Stimulated activated CD4-positive, alpha-beta T cell treated with anti-CD3 and anti-CD28 coated beads, Interleukin-4, amount 100 ng/mL, for 48 hours (primary cell): ENCODE measurements at places on chromosomes 7 and 10.

GRCh38 chr7:14000247-14000646 lies 10.8 kb upstream of the ETV1 start:
- DNase-seq, result no peak

DNA sequence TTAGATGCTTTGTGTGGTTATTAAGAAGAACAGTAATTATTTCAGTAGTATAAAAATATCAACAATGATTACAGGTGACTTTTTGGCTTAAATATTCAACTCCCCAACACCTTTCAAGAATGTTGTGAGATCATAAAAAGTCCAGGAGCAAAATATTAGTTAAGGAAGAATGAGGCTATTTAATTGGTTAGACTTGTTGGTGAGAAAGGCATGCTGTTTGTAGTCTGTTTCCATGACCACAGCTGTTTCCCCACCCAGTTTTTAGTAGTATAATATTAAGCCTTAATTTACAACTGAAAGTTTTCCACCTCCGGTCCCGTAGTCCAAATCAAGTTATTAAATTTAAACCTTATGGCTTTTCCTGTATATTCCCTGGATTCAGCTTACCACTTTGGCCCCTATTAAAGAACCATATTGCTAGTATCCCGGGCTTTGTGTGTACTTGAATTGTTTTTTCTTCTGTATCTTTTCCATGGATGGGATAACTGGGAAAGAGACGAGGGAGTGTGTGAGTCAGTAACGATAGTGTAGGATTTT lies 133.3 kb downstream of the CELF2 start:
- no peak for DNase-seq

GRCh38 chr10:132876131-132876860 lies 66.1 kb downstream of the CFAP46 start:
- no peak for DNase-seq

DNA sequence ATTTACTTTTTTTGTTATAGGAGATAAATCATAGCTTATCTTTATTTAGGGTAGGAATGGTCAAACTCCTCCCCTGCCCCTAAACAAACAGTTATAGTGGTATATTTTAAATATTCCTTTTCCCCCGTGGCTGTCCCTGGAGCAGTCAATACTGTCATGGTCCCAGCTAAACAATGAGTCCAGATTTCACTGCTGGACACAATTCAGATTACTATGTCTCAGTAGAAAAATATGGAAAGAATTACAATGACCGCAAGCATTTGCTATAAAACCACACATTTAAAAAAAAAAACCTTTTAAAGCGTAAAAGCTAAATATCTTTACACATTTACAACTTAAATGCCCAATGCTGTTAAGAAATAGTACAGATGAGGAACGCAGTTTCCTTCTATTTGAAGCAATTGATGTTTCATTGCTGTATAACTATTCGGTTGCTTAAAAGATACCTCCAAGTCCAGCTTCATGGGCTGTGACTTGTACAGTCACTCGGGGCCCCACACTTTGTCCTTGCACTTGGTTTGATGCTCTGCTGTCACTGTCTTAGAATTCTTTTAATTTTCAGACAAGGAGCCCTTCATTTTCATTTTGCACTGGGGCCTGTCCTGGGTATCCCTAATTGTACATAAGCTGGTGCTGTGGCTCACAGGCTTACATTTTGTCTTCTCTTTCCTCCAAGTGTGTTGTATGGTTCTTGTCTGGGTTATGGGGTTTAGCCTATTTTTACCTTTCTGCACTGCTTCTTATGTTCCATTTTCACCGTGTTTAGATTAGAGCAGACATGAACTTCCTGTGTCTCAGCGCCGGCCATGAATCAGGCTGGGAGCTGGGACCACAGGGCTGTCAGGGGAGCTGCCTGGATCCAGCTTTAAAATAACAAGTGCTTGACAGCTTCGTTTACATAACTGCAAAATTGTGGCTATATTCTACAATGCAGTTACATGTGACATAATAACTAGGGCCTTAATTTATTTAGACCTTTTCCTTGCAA lies 530.2 kb upstream of the FZD8 start:
- DNase-seq, result no peak

GRCh38 chr7:101832205-101832631 lies 14.8 kb downstream of the CUX1 start:
- DNase-seq, result no peak

- no peak for DNase-seq
Measured at GRCh38 chr7:51477819-51478218, 161.2 kb upstream of the COBL start.

DNA sequence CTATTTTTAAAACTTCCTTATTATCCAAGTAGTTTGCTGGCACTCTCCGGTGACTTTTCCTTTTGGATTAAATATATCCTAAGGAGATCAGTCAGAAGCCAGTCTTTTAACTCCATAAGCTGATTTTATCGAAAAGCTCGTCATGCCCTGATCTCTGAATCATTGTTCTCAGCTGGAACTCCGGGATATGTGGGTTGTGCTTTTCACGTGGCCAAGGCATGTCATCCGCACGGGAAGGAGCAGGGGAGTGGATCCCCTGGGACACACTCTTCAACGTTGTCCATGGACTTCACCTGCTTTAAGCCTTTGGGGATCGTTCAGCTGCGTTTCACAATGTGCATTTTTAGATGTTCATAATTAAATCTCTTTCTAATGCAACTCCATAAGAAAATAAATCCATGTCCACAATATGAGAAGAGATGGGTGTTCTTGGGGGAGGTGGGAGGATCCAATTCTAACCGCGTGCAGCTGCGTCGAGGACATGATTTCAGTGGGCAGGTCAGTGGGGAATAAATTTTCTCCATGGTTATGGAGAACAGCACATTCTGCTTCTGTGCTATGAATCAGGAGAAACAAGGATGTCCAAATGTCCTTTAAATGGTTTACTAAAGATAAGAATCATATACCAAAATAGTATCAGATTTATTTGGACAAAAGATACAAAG lies 229.5 kb upstream of the ADARB2 start:
- DNase-seq, result no peak

GRCh38 chr7:116502201-116503096 lies 2.9 kb downstream of the CAV2 start:
- DNase-seq, result no peak

DNA sequence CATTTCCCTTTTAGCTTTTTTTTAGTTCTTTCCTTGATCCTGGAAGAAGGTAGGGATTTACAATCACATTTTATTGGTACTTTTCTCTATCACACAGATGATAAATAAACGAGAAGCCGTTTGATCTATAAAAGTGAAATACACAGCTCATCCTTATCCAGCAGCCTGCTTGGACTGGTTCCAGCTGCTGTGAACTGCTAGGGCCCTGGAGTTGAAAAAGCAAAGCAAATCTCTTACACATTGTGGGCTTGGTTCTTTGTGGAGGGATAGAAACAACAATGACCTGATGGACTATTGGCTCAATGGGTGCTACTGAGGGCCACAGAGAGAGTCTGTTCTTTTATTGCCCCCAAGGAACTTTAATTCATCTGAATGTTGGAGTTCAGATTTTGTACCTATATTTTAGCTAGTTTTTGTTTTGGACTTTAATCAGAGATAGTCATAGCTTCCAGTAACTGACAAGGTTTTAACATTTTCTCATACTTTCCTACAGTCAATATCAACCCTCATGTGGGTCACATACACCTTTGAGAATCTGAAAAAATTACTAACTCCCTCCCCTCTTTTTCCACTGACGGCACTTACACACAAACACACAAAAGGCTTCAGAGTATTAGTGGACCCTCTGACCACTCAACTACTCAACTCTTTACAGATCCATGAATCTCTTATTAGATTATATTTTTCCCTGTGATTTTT lies 91.6 kb upstream of the CCDC6 start:
- no peak for DNase-seq

GRCh38 chr10:34825414-34825813 lies 10.3 kb upstream of the PARD3 start:
- no peak for DNase-seq

DNA sequence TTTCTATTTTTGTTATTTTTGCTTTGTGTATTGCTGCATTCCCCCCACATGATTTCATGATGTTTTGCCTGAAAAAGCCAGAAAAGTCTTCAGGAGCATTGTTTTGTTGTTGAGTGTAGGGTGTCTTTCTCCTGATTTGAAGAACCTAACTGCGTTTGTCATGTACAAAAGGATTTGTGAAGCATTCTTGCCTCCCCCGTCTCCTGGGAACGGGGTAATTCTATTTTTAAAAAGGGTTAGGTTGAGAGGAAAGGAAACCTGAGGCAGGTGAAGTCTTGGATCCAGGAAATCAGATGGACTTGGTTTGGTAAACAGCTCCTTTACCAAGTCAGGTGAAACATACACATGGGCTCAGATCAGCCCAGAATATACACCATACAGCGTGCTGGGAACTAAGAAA lies 26.0 kb upstream of the BTBD16 start:
- no peak for DNase-seq

GRCh38 chr10:58775960-58776567 lies 263.4 kb downstream of the BICC1 start:
- DNase-seq, result no peak

DNA sequence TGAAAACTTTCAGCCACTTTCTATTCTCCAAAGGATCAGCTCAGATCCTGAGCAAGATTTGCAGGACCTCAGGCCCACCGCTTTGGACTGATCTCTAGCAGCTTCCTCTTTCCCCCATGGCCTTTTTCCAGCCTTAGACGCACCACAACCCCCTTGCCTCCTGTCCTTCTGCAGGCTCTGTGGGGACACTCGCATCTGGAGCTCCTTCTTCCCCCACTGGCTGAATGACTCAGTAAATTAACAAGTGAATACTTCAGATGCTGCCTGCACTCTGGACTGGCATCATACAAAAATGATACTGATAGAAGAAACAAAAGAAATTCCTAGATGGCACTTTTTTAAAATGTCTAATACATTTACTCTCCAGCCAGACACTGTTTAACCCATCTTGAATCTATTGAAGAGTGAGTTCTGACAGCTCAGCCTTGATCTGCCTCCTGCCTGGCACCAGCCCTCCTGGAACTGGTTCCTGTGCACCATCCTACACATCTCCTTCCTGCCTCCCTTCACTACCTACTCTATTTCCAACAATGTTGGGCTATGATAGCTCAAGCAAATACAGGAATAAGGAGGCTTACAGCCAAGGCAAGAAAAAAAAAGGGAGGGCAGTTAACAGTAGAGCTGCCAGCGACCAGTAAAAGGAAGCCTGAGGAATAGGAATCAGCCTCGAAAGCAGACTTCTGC lies 3.3 kb downstream of the FRMPD2 start:
- no peak for DNase-seq

- DNase-seq, result no peak
Measured at GRCh38 chr7:17937506-17938120, 2.7 kb downstream of the SNX13 start.

DNA sequence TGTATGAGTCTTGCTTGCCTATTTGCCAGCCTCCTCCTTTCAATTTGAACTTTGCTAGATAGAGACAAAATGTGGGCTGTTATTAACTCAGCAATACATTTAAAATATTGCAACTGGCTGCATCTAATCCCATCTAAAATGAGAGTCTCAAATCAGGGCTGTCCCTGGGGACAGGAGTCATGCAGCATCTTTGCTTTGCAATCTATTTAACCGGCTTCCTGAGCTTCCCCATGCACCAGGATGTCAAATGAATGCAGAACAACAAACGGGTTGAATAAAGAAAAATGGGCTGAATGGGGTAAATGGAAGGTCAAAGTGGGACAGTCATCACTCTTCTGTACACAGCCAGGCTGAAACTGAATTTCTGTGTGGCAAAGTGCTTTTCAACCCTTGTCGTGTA lies 89.2 kb downstream of the AOAH start:
- DNase-seq, result no peak

- DNase-seq, result no peak
Measured at GRCh38 chr10:642186-642890, 47.1 kb downstream of the DIP2C start.

DNA sequence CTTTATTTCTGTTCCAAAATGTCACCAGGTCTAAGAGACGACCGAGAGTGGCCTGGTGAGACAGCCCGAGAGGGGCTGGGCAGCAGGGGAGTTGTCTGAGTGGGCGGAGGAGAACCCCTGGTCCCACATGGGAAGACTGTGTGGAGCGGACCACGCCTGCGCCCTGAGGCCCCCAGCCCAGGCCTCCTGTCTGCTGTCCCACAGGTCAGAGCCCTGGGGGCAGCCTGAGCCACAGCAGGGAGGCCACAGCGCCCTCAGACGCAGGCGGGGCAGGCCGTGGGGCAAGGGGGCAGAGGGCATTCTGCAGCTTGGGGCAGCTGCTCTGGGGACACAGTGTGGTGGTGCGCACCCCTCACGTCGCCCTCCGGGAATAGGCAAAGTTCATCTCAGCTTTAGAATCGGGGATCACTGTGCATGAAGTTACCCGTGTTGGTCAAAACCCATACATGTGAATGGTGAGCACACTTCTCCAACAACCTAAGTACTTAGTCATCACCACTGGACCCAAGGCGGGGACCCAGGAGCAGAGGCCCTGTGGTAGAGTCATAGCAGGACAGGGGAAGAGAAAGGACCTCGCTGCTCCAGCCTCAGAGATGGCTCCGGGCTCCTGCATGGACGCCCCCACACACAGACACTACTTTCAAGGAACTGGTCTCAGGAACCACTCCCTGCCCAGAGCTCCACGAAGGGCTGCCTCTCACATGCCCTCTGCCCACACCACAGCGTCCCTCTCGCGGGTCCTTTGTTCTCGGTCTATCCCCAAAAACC lies 214.7 kb downstream of the ELFN1 start:
- DNase-seq, result no peak

DNA sequence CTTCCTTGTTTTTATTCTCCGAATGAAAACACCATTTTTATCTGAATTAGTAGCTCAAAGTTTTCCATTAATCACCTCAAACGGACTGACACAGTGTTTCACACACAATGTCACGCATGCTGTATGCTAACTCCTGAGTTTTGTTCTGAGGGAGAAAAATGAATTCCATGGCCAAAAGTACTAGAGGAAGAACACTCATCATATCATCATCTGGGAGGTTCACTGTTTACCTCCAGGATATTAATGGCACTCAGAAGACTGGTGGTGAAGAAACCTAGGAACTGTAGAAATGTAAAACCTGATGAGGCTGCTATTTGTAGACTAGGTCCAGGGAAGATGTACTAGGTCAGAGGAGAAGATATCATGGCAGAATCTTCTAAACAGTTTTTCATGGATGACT lies 395.6 kb upstream of the ETV1 start:
- DNase-seq, result no peak

- peak; percentile 3 for DNase-seq
Measured at GRCh38 chr7:16619979-16620408, 25.6 kb downstream of the ANKMY2 start.

DNA sequence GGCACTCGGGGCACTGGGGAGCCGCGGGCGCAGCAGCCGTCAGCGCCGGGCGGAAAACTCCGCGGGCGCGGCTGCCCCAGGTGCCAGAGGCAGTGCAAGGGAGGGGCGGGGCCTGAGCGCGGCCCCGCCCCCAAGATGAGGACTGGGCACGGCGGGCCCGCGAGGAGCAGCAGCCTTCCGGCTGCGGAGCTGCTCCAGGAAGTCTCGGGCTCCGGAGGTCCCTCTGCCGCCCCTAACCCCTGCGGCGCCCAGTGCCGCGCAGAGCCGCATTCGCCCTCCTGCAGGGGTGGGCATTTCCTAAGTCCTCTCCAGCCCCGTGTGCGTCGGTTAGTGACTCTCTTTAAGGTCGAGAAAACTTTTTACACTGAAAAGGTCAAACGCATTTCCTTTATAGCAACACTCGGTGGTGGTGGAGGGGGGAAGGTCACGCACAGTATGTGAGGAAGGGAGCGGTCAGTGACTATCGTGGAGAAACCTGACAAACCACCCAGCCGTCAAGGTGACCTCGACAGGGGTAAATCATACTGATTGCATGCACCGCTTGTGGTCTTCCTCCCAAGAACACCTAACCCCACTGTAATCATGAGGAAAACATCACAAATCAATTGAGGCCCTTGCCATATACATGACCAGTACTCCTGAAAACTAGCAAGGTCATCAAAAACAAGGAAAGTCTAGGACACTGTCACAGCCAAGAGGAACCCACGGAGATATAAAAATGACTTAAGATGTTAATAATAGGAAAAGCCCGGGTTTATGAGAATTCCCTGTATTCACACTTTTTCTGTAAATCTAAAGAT lies at the start of gene ANXA11:
TSS of gene ANXA11 (minus strand) at position 61 of the 800 bp plus-strand sequence. CDS start 32,676 bp downstream, outside the sequence.
- peak; percentile 79 for DNase-seq
